ENCODE measurements at places on chromosomes 4 and X.

DNA sequence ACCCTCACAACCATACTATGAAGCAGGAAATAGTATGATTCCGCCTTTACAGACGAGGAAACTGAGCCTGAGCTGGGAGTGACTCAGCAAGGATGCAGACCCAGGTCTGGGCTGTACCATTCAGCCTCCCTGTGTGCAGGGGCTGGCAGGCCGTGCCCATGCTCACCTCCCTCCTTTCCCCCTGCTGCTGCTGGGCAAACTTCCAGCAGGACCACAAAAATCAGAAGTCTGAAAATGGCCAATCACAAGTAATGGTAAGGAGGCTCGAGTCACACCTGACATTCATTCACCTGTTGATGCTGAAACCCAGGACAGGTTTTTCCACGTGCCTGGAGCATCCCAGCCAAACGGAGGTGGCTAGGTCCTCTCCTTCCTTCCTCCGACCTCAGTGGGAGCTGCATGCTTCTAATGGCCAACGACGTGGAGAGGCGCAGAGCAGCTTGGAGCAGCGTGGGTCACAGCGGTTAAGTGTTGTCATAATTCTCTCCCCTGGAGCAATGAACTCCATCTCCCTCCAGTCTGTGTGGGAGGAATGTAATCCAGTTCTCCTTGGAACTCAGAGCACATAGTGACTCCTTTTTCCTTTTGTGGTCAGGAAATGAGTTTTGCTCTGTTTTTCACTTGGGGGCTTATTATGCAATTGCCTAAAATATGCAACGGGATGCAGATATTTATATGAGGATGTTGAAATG lies 371.7 kb downstream of the BCOR start:
- DNase-seq = no peak

DNA sequence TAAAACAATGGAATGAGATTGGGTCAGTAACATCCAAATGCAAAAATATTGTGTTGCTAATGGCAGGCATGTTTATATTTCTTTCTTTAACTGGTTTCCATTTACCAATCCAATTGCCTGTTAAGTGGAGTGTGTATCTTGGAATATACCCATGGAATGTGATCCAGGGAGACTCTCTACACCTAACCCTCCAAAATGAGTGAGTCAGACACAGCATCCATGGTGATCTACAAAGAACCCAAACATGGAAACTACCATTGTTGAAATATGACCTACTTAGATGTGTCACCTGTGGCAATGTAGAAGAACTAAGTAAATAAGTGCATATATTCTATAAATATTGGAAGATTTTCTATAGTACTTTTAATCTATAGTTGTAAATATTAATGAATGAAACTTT lies 110.3 kb downstream of the AREG start:
- no peak for DNase-seq

- DNase-seq = no peak
These were observed 89.1 kb downstream of the RELL1 start for GRCh38 chr4:37597034-37597433.

DNA sequence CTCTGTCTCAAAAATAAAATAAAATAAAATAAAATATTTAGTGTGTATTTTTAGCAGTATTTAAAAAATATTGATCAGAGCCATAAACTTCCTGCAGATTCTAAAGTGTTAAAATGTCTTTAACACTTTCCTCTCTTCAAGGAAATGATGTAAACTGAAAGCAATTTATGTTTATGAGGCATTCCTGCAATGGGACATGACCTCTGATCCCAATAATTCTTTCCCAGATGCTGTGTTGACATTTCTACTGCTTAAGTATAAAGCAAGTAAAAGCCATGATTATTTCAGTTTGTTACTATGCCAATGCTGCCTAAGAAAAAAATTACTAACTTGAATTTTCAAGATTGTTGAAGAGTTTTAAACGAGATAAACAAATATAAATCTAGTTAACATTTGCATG lies 29.0 kb downstream of the COQ2 start:
- no peak for DNase-seq

GRCh38 chr4:85842540-85842939 lies 367.6 kb downstream of the ARHGAP24 start:
- no peak for DNase-seq

- DNase-seq = no peak
These were observed 20.6 kb downstream of the FAM47E start for GRCh38 chr4:76272073-76272472.

DNA sequence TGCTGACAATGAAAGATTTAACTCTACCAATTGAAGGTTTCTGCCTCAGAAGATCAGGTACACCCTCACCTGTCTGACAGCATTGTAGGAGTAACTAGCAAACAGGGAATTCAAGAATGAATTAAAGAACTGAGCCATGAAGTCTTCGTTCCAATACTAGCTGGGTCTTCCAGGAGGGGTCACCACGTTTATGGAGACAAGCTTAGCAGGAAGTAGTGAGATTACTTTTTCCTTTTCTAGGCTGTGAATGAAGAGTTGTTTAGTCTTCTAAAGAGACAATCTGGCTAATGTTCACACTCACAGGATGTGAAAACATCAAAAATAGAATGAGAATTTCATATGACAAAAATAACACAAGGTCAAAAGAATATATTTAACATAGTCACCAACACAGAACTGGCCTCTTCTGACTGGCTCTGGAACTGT lies 54.9 kb downstream of the REELD1 start:
- DNase-seq = no peak

GRCh38 chrX:56751071-56751470 lies 22.0 kb downstream of the NBDY start:
- DNase-seq = no peak

DNA sequence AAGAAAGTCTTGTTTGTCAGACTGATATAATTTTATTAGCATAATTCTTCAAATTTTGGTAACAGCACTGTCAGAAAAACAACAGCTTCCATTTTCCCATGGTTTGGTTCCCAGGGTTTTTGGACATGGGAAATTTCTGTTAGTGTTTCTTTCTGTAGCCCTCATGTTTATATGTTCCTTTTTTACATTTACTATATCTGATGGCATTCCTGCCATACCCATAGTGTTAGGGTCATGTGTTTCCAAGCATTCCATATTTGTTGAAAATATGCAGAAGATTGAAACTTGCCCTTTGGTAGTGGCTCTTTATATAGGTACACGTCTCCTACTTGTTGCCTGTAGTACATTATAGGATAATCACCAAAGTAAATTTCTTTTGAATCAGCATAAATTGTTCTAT lies 65.8 kb downstream of the PDLIM5 start:
- no peak for DNase-seq

GRCh38 chrX:38108364-38108763 lies 102.0 kb downstream of the SYTL5 start:
- no peak for DNase-seq

GRCh38 chrX:38656350-38656915 lies 95.1 kb downstream of the TSPAN7 start:
- no peak for DNase-seq

GRCh38 chr4:72631296-72631695 lies 62.3 kb upstream of the ADAMTS3 start:
- no peak for DNase-seq

DNA sequence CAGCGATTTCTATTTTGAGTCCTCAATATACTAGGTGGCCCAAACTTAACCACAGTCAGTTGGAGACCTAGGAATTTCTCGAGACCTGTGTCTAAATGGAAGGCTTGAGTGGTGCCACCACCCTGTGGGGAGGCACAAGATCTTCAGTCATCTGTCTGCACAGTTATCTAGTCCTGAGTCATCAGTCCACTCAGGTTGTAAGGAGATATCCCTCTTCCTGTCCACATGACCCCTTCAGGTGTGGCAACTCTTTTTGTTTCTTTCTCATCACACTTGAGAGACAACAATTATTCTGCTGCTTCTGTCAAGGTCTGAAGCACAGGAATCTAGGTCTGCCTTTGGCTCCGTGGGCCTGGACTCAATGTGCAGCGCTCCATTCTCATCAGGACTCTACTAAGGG lies 64.4 kb upstream of the IBSP start:
- no peak for DNase-seq

GRCh38 chrX:43003204-43003565 lies 225.2 kb upstream of the PPP1R2C start:
- no peak for DNase-seq

DNA sequence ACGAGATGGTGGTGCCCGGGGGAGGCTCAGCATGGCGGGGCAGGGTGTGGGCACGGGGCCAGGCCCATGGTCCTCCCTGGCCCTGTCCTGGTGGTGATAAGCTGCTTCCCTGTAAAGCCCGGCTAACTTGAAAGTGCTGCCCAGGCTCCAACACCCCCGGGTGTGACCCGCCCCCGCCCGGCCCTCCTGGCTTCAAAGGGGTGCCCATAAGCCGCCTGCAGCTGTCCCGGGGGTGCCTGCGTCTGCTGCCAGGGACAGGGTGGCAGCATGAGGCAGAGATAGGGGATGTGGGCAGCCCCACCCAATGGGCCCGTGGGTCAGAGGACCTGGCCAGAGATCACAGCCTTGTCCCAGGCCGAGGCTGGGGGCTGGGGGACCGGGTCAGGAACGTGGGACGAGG lies 18.1 kb downstream of the FGFRL1 start:
- no peak for DNase-seq

DNA sequence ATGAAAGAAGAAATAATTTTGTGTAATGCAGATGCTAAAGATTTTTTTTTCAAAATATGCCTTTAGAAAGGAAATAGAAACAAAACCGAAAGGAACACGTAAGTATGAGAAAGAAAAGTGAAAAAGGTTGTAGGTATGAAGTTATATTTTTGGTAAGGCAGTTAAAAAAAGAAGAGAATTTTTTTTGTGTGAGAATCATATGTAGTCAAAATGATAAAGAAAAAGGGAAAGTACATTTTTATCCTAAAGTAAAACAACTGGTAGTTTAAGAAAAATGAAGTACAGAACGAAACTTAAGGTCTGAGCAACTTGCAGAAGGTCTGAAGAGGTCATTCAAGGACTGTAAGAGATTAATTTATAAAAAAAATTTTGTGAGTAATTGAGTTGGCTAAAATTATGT lies 164.0 kb upstream of the TRAM1L1 start:
- no peak for DNase-seq

GRCh38 chr4:1410491-1411325 lies 4.5 kb upstream of the NKX1-1 start:
- DNase-seq = no peak

GRCh38 chr4:146582864-146583263 lies 55.8 kb upstream of the POU4F2 start:
- no peak for DNase-seq

DNA sequence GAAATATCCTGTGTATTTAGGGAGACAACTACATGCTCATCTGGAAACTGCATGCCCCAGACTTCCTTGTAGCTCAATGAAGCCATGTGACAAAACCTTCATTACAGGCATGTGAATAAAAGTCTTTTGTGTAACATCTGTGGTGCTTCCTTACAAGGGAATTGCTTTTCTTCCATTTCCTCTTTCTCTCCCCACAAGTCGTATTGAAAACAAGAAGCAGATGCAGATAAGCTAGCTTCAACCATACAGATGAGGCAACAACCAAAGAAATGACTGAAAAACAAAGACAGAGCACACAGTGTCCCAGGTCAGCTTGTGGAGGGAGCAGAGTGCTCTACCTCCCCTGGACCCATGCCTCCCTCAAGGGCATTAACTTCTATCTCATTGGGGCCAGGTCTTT lies 115.8 kb upstream of the INPP4B start:
- DNase-seq = no peak
